Daoy (cell line): ENCODE measurements at places on chromosomes 1 and 21. TPM values are rescaled to one million over a fixed set of nuclear protein-coding genes. Genes with fewer than 3 reads are reported as not detected.

GRCh38 chr21:36759348-36760083, 60.6 kb downstream of the SIM2 start:
- no peak for DNase-seq

DNA sequence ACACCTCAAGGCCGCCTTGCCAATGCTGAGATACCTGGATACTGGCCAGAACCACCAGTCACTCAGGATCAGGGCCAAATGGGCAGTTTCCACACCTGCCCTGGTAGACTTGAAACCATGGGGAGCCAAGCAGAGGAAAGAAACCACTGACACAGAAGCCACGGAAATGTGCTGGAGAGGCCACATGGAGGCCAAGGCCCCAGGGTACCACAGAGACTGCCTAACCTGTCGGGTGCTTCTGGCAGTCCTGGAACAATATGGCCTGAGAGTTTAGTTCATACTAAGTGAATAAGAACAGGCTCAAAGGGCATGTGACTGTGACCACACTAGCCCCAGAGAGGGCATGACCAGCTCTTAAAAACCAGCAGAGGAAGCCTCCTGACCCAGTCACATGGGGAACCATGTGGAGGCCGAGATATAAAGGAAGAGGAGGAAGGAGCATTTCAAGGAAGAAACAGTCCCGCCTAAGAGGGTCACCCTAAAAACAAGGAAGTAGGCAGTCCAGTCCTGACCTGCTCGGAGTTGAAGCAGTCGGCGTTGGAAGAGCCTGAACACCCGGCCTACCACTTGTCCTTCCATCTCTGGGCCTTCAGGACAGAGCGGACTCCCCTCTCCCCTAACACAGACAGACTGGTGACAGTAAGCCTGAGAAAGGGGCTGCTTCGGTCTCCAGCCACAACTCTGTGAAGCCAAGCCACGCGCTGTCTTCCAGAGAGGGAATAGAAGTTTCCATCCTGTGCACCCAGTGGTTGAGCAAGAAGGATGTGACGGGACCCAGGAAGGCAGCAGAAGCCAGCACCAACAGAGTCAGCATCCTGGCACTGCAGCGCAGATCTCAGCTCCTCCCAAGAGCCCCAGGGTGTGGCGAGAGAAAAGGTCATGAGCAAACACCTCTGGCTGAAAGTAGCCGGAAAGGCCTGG, at the start of gene DENND2D:
TSS of gene DENND2D (minus strand) at position 766 of the 921 bp plus-strand sequence. CDS start at position 579, 187 bp downstream.
- DNase-seq, result no peak

DNA sequence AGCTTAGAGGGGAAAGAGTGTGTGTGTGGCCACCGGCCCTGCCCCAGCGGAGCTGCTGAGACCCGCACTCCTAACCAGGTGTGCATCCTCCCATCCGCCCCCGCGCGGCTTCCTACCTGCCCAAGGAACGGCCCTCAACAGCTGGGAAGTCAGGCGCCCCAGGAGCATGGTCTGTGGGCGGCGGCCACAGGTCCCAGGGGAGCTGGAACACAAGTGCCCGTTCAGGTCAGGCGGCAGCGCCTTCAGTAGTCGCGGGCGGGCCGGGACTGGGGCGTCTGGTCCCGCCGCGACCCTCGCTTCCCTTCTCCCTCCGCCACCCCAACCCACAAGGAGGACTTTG, 448 bp downstream of the AURKAIP1 start:
- no peak for DNase-seq

DNA sequence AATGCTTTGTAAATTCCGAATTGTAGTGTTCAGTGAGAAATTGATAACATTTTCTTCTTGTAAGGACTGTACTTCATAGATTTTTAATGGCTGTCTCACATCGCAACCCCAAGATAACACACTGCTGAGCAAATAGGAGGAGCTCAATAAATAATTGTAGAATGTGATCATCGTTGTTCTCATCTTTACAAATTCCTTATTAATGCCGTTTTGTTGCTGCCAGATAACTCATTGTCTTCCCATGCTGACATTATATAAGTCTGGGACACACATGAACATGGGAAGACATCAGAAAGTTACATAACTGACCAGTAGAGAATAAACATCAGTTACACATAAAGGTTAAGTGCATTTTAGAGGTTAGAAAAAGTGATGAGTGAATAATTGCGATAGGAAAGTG, 46.4 kb upstream of the TSPAN2 start:
- no peak for DNase-seq

GRCh38 chr1:46188295-46189030, 9.8 kb downstream of the POMGNT1 start:
- no peak for DNase-seq

DNA sequence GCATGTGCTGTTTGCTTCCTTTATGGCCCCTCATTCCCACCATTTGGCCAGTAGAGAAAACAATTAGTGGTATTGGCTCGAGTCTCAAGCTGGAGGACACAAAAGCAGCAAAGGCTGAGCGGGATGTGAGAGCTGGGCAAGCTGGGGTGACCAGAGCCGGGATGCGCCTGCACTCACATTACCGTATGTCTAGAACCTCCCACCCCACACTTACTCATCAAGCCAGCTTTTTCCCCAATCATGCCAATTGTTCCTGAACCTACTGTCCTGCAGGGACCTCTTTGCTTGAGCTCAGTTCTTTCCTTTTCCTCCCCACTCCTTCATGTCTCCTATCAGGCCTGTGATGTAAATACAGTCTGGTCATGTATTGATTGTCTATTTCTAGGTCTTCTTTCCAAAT, 45.9 kb downstream of the KIRREL1 start:
- peak; percentile 21 for DNase-seq

DNA sequence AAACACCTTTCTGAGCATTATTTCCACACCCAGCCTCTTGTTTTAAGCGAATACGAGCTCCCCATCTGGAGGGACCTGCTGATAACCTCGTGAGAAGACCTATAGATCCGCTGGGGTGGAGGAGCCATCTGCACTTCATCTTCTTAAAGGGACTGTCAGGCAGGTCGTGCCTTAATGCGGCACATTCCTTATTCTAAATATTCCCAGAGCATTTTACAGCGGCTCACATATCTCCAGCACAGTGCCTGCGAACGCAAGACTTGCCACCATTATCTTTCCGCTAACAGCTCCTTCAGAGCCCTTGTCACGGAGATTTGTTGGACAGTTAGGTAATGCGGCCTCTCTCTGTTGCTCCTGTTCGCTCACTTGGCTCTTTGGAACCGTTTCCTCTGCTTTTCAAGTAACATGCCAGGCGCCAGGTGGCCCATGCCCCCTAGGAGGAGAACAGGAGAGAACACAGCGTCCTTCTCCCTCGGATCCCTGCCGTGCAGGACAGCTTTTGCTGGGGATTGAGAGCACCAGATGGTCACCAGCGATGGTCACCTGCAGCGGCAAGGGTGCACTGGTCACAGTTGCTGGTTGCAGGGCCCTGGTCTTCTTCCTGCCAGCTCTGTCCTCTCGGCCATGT, 162.4 kb downstream of the PGBD5 start:
- DNase-seq, result no peak

DNA sequence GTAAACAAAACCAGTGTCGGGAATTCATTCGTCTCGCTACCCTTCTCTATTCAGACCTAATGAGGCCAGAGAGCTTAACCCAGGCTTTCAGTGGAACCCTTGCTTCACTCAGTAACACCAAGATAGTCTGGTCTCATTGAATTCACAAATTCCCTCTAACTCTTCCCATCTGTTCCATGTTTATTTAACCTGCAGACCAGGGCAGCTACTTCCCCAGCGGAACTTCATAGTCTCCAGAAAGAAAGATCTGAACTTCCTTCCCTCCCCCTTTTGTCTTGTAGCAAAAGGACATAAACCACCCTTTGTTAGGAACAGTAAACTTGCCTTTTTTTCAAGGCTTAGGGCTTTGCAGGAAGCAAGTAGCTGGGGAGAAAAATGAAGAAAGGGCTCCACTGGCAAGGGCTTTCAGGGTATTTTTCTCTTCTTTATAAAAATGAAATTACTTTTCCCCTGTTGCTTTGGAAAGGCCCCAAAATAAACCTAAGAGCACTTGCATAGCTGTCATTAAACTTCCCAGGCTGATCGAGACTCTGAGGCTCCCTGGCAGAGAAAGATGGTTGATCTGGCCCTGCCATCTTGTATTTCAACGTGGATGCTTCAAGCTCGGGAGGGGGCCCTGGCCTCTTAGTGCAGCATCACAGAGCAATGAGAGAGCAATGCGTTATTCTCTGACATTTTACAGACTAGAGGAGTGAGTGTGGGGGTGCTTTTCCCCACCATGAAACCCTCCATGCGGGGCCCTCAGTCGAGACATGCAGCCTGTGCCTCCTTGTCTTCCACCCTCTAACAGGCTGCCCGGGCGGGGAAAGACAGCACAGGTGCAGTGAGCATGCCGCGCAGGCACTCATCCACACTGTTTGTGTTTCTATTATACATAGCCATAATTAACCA, 30.0 kb downstream of the MIS18A start:
- DNase-seq, result no peak

- no peak for DNase-seq
These were observed 1025.7 kb downstream of the PLA2G4A start for GRCh38 chr1:187854457-187854856.

Gene BEST4
- not detected in 2 replicates for total RNA-seq

Gene FAM72B
- total RNA-seq, result 20.6 and 23.1 TPM in 2 replicates

Gene EVA1B
- total RNA-seq, result 28.1 and 44.1 TPM in 2 replicates

Gene BATF3
- total RNA-seq, result 3.1 and 12.4 TPM in 2 replicates

Gene SHISAL2A
- 0.17 TPM in 1 of 2 replicates, not detected in the other for total RNA-seq

Gene TLCD4
- total RNA-seq, result 5.7 and 7.6 TPM in 2 replicates

Gene S100A7A
- total RNA-seq, result not detected in 2 replicates
